Bronchus fibroblast of lung (primary cell): ENCODE measurements at places on chromosomes 5 and 9. TPM values are rescaled to one million over a fixed set of nuclear protein-coding genes. Genes with fewer than 3 reads are reported as not detected.

Gene CDH9
- total RNA-seq = not detected in 2 replicates

Gene OXCT1
- 29.7 and 32.1 TPM in 2 replicates for total RNA-seq

Gene GABRA1
- total RNA-seq = not detected in 2 replicates

Gene PDCD1LG2
- total RNA-seq = 3.0 and 4.9 TPM in 2 replicates

Gene OGN
- total RNA-seq = 0.15 and 0.17 TPM in 2 replicates

Gene IRX1
- not detected in 2 replicates for total RNA-seq

Gene CERCAM
- total RNA-seq = 58.6 and 63.5 TPM in 2 replicates

Gene TESK1
- 11.7 and 11.8 TPM in 2 replicates for total RNA-seq

Gene C5orf52
- not detected in 2 replicates for total RNA-seq

Gene PROB1
- total RNA-seq = 1.2 and 1.5 TPM in 2 replicates

Gene GCNT4
- 0.30 and 0.34 TPM in 2 replicates for total RNA-seq

Gene CTXN3
- total RNA-seq = not detected in 2 replicates

Gene SLC34A3
- total RNA-seq = not detected in 2 replicates

Gene SH3TC2
- 1.0 and 1.3 TPM in 2 replicates for total RNA-seq

Gene ENHO
- not detected in 2 replicates for total RNA-seq

Gene CCDC183
- total RNA-seq = under 0.01 TPM in 1 of 2 replicates, not detected in the other

Gene SLC25A25
- 11.1 and 11.4 TPM in 2 replicates for total RNA-seq

Gene PDGFRB
- 84.2 and 84.7 TPM in 2 replicates for total RNA-seq
